ENCODE measurements at places on chromosomes 3 and 15. TPM values are rescaled to one million over a fixed set of nuclear protein-coding genes. Genes with fewer than 3 reads are reported as not detected.

The SNTN gene
- total RNA-seq, result not detected

The POLQ gene
- 5.8 TPM for total RNA-seq

The C15orf62 gene
- 0.13 TPM for total RNA-seq

The WWTR1 gene
- 68.7 TPM for total RNA-seq

The GPR149 gene
- total RNA-seq, result not detected

The GOLGA6L4 gene
- 4.7 TPM for total RNA-seq

The IL20RB gene
- 0.07 TPM for total RNA-seq

The FBXO40 gene
- not detected for total RNA-seq

The ZPLD1 gene
- not detected for total RNA-seq

The C2CD4B gene
- total RNA-seq, result 33.0 TPM

The CTXN2 gene
- not detected for total RNA-seq

The TP63 gene
- total RNA-seq, result not detected

The CKMT1A gene
- total RNA-seq, result not detected

The IMPG2 gene
- total RNA-seq, result 0.07 TPM

The RRP9 gene
- 38.9 TPM for total RNA-seq

The HIGD2B gene
- total RNA-seq, result not detected

The EMC7 gene
- 48.5 TPM for total RNA-seq

The EIF2A gene
- 136 TPM for total RNA-seq

The SCN5A gene
- 5.5 TPM for total RNA-seq

The APEH gene
- total RNA-seq, result 74.4 TPM

The FANCD2 gene
- 34.6 TPM for total RNA-seq

The GOLGA8O gene
- total RNA-seq, result not detected

The CEP19 gene
- total RNA-seq, result 0.98 TPM

The CRYGS gene
- total RNA-seq, result 0.13 TPM

The CAPN3 gene
- 0.67 TPM for total RNA-seq

The NFKBIZ gene
- 25.7 TPM for total RNA-seq

The PLD1 gene
- 36.4 TPM for total RNA-seq

The HTR3E gene
- total RNA-seq, result not detected

The LCTL gene
- total RNA-seq, result not detected

The ACAN gene
- not detected for total RNA-seq

All from mammary microvascular endothelial cell (primary cell).